ENCODE measurements at places on chromosomes 7 and 10.

GRCh38 chr7:27162561-27163287 lies 2.6 kb downstream of the HOXA9 start:
- no peak for DNase-seq

GRCh38 chr7:90846192-90846591 lies 250.1 kb downstream of the CDK14 start:
- no peak for DNase-seq

GRCh38 chr7:153389261-153389660 lies 629.7 kb downstream of the ACTR3B start:
- no peak for DNase-seq

DNA sequence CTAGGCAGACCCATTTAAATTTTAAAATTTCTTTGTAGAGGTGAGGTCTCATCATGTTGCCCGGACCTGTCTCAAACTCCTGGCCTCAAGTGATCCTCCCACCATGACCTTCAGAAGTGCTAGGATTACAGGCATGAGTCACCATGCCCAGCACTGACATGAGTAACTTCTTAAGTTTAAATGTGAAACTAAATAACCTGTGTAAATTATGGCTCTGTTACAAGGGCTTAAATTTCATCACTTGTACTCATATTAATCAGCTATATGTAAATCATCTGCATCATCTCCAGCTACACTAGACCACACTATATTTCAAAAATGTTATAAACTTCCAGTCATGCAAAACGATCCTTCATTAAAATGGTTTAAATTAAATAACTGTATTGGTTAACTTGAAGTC lies 56.1 kb downstream of the ATAD1 start:
- DNase-seq = no peak

DNA sequence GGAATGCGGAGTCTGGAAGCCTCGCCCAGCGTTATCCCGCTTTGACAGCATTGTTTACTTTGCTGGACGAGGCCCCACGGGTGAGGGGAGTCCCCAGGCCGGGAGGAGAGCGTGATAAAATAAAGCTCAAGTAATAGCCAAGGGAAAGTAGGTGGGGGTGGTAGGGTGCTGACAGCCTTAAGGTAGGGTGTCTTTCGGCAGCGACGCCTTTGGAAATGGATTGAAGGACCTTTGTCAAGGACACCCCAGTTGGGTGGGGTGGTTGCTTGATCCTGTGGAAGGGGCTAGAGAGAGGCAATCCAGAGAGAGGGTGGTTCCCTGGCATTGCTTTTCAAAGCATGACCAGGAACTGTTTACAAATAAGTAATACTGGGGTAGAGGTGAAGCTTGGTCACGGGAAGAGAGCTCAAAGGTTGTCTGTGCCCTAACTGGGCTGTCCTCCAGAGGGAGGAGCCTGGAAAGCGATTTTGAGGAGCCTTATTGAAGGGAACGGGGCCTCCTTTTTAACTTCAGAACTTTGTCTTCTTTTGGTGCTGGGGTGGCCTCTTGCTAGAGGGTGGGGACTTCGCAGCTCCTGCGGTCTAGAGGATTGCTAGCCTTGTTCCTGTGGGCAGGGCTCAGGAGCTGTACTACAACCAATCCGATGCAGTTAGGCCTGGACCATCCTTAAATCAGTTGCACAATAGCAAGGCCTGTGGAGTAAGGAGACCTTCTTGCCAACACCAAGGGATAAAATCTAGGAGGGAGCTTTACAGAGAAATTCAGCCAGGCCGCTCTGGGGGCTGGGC lies 1.3 kb downstream of the EIF4EBP2 start:
- DNase-seq = no peak

DNA sequence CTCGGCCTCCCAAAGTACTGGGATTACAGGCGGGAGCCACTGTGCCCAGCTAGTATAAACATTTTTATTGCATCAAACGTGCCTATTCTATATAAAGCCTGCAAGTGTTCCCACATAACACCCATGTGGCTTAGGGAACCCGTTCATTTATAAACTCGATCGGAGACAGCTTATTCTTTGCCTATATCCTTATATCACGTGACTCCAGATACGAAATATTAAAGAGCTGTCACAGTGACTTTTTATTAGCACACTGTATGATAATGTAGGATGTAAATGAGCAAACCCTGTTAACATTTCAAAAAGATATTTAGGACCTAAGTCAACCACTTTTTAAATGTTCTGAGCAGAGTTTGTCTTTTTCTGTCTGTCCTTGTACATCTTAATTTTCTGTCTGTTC lies 642.9 kb upstream of the ADARB2 start:
- DNase-seq = no peak

GRCh38 chr7:118057404-118057803 lies 126.6 kb upstream of the LSM8 start:
- no peak for DNase-seq

DNA sequence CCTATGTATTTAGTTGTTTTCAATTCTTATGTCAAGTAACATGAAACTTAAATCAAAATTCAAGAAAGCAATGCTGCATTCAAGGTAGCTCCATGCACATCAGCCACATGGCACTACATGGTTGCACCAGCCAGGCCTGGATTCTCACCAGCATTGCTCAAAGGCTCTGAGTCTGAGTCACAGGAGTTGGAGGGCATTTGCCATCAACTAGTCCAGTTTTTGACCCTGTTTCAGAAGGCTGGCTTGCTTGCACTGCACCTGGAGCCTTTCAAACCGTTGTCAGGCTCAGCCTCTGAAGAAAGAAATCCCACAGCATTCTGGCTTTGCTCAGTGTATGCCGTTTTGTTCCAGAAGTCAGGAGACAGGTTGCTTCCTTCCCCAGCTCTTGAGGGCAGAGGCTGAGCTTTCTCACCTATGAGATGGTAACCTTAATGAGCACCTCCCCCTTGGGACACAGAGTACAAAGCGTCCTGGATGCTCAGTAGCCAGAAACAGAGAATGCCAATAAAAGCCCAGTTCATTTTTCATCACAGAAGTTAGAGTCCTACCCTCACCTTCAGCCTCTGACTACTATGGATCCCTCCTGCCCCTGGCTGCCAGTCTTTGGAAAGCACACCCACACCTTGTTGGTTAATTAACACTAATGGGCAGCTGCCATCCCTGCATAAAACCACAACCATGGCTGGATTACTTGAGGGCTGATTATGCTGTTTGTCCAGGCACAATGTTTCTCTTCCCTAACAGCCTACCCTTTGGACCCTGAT lies 288.4 kb upstream of the LRRTM3 start:
- no peak for DNase-seq

GRCh38 chr10:73358331-73359279 lies at the start of gene CFAP70:
Gene CFAP70 (minus strand): TSS chr10:73358864. CDS start chr10:73354796, 4,068 bp downstream.
- DNase-seq = peak; percentile 36

- no peak for DNase-seq
Observed at GRCh38 chr7:31423994-31424393, 83.5 kb upstream of the NEUROD6 start.

GRCh38 chr10:132355754-132356153 lies 23.8 kb downstream of the LRRC27 start:
- no peak for DNase-seq

- DNase-seq = no peak
Observed at GRCh38 chr7:9890092-9890491, 1083.6 kb upstream of the PHF14 start.

GRCh38 chr10:81873932-81874816 lies 820 bp upstream of the NRG3 start:
- DNase-seq = no peak

GRCh38 chr7:23925088-23925487 lies 215.1 kb downstream of the STK31 start:
- no peak for DNase-seq

DNA sequence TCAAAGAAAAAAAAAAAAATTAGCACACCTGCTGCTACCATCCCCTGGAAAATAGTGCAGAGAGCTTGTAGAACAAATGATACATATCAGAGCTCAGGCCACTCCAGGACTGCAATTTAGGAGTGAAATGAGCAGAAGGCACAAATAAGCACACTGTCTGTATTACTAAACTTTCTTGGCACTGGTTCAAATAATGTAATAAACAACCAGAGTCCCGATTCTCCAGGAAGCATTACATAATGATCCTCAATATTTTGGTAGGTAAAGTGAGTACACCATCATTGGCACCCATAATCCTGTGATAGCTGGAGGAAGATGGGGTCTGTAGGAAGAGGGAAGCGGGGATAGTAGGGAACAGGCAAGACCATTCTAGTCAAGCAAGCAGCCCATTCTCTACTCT lies 74.3 kb downstream of the SVOPL start:
- no peak for DNase-seq

DNA sequence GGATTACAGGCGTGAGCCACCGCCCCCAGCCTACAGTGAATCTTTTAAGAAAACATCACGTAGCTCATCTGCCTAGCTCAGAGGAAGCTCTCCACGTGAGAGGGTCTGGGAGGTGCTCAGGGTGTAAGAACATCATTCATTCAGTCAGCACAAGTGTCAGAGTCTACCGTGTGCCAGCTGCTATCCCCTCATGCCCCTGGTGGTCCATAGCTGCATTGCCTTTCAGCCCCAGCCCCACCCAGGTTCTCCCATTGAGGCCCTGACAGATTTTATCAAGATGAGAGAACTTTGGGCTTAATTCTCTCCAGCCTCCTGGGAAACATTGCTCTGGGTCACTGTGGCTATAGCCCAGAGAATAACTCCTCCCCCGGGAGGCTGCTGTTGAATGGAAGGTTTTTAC lies 45.1 kb downstream of the ZNF503 start:
- DNase-seq = no peak

- DNase-seq = no peak
Observed at GRCh38 chr7:70539205-70539604, 592.7 kb upstream of the GALNT17 start.

GRCh38 chr7:73712773-73713172 lies 6.7 kb downstream of the STX1A start:
- DNase-seq = no peak

GRCh38 chr10:120251821-120252442 lies 205.1 kb upstream of the PLPP4 start:
- no peak for DNase-seq

DNA sequence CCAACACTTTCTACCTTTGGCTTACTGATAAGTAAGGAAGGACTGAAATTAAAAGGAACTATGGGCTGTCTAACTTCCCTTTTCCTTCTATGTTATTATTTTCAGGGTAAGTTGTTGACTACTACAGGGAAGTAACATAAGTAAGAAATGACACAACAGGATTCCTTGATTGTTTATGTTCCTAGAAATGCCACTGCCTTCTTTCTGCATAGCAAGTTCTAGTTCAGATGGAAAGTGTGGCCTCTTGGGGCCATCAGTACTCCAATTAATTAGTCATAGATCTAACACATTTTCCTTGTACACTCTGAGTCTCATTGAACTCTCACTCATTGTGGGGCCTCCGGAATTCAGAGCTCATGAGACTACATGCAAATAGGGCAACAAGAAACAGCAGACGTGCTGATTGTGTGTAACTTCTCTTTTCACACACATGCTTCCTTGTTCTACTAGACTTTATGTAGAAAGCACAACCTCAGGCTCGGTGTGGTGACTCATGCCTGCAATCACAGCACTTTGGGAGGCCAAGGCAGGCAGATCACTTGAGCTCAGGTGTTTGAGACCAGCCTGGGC lies 35.3 kb upstream of the HIBADH start:
- no peak for DNase-seq

DNA sequence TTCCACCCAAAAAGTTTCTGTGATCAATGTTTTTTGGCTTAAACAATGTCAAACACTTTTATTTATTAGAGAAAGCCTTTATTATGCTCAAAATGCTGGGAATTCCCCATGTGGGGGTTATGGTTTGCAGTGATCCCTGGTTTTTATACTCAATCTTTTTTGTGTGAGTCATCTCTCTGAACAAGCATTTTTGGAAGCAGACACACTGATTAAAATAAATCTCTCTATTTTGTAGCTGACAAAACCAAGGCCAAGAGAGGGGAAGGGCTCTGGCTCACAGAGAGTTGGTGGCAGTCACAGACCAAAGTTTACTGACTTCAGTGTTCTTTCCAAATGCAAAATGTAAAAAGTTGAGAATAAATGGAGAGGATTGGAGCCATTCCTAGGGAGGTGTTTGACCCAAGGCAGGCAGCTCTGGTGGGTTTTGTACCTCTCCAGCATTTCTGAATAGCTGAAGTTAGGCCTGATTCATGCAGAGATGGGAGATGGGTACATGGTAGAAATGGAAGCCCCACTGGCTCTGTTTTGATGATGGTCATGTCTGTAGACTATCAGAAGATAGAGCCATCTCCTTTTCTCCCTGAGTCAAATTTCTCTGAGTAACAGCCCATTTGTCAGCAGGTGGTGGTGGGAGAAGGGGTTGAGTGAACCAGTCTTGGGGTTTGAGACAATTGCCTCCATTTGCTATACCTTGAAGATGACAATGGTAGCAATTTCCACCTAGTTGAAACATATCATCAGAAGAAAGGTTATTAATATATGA lies 45.4 kb upstream of the NAMPT start:
- DNase-seq = no peak

GRCh38 chr7:42120191-42120590 lies 116.8 kb downstream of the GLI3 start:
- no peak for DNase-seq

DNA sequence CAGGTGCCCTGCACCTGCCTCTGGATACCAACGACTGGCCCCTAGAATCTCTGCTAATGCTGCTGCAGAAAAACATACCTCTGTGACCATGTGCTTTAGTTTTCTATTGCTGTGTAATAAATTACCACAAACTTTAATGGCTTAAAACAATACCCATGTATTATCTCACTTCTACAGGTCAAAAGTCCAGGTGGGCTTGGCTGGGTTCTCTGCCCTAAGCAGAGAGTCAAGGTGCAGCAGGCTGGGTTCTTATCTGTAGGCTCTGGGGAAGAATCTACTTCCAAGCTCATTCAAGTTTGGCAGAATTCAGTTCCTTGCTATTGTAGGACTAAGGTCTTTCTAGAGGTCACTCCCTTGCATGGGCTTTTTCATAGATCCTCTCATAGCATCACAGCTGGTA lies 52.3 kb downstream of the CCDC71L start:
- DNase-seq = no peak

GRCh38 chr7:44244282-44244681 lies 43.5 kb downstream of the YKT6 start:
- DNase-seq = no peak

DNA sequence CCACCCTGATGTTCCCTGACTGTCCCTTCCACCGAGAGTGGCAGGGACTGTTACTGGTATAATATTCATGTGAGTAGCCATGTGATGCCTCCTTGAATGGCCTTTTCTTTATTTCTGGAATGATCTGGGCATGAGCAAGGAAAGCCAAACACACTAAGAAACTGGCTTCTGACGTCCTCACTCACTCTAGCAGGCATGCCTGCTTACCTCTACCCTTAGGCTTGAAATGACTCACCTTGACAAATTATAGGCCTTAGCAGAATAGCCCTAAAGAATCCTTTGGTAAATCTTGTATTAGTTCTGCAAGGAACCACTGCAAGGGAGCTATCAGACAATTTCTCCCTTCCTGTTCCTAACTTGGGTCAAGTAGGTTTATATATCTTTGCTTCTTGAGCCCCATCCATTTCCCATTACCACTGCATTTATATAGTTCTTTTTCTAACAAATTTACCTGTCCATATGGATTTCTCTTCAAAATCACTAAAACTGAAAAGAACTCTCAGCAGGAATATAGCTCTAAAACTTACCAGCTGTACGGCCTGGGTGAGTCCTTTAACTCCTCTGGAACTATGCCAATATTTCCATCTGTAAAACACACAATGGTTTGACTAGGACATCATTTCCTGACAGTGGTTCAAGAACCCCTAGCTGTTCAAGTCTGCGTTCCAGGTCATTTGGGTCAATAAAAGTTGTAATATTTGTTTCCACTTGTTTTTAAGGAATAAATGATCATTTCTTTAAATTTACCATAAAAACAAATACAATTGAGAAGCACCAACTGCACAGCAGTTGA lies 13.0 kb upstream of the NDUFA5 start:
- DNase-seq = peak; percentile 4

- DNase-seq = no peak
Observed at GRCh38 chr10:125226005-125226404, 65.6 kb upstream of the CTBP2 start.

Measured in NCI-H2029 treated with DMSO at 0.1 percent for 48 hours (cell line).